ENCODE measurements at places on chromosomes 1 and 21. TPM values are rescaled to one million over a fixed set of nuclear protein-coding genes. Genes with fewer than 3 reads are reported as not detected.

GRCh38 chr1:46464915-46465314, 24.7 kb upstream of the DMBX1 start:
- no peak for DNase-seq

DNA sequence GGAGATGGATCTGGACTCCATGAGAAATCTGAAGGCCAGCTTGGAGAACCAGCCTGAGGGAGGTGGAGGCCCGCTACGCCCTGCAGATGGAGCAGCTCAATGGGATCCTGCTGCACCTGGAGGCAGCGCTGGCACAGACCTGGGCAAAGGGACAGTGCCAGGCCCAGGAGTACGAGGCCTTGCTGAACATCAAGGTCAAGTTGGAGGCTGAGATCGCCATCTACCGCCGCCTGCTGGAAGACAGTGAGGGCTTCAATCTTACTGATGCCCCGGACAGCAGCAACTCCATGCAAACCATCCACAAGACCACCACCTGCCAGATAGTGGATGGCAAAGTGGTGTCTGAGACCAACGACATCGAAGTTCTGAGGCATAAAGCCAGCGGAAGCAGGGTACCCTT, 601.5 kb upstream of the ZP4 start:
- DNase-seq = no peak

DNA sequence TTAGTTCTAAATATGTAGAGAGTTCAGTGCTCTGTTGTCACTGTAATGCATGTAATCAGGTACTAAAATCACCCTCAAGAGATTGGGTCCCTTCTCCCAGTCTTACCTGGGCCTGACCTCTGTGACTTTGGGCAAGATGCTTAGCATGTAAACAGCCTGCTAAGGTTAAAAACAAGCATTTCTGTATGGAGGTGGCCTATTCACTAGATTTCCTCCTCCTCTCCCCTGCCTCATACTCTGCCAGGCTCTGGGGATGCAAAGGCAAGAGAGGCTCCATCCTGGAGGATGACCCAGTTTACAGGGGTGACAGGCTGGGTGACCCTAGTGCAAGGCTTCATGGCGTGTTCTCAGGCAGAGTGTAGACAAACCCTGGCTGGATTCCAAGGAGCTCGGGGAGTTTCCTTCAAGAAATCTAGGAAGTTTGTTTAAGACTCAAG, 28.8 kb downstream of the VANGL2 start:
- DNase-seq = no peak

GRCh38 chr1:16447641-16448040, 7.1 kb downstream of the NECAP2 start:
- no peak for DNase-seq

GRCh38 chr1:2789986-2790581, 11.4 kb downstream of the TTC34 start:
- DNase-seq = no peak

The INSRR gene
- total RNA-seq = 0.11 TPM

The RHCE gene
- 0.85 TPM for total RNA-seq

The PLCH2 gene
- total RNA-seq = 7.0 TPM

Measured in urinary bladder (tissue), 4 donors.